ENCODE measurements at places on chromosomes 13 and 19.
A peak's percentile ranks its signal among the peaks of the same experiment; 100 is the strongest.

- DNase-seq, result no peak
Observed at GRCh38 chr19:52990759-52991418, 22.8 kb upstream of the ERVV-1 start.

DNA sequence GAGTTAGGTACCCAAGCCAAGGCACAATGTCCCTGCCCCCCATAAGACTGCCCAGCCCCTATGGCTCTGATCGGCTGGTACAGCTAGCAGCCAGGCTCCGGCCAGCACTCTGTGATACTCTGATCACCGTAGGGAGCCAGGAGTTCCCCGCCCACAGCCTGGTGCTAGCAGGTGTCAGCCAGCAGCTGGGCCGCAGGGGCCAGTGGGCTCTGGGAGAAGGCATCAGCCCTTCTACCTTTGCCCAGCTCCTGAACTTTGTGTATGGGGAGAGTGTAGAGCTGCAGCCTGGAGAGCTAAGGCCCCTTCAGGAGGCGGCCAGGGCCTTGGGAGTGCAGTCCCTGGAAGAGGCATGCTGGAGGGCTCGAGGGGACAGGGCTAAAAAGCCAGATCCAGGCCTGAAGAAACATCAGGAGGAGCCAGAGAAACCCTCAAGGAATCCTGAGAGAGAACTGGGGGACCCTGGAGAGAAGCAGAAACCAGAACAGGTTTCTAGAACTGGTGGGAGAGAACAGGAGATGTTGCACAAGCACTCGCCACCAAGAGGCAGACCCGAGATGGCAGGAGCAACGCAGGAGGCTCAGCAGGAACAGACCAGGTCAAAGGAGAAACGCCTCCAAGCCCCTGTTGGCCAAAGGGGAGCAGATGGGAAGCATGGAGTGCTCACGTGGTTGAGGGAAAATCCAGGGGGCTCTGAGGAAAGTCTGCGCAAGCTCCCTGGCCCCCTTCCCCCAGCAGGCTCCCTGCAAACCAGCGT is 3.0 kb upstream of the KMT2B start:
- DNase-seq, result no peak

- DNase-seq, result no peak
Observed at GRCh38 chr13:69274231-69274630, 833.4 kb upstream of the ATXN8OS start.

GRCh38 chr13:30866677-30867076 is 39.4 kb upstream of the MEDAG start:
- no peak for DNase-seq

DNA sequence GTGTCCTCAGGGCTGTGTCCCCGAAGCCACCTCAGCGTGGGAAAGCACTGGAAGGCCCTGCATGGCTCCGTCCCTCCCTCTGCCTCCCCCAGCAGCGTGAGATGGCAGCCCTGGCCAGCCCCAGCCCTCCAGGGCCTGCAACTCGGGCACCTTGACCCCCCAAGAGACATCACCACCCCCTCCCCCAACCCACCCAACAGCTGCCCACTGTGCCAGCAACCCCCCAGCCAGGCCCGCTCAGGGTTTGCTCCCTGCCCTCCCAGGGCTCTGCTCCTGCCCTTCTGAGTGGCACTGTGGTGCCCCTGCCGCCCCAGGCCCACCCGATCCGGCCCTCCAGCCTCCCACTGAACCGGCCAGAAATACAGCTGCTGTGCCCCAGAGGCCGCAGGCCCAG is 1.5 kb upstream of the ASPDH start:
- no peak for DNase-seq

DNA sequence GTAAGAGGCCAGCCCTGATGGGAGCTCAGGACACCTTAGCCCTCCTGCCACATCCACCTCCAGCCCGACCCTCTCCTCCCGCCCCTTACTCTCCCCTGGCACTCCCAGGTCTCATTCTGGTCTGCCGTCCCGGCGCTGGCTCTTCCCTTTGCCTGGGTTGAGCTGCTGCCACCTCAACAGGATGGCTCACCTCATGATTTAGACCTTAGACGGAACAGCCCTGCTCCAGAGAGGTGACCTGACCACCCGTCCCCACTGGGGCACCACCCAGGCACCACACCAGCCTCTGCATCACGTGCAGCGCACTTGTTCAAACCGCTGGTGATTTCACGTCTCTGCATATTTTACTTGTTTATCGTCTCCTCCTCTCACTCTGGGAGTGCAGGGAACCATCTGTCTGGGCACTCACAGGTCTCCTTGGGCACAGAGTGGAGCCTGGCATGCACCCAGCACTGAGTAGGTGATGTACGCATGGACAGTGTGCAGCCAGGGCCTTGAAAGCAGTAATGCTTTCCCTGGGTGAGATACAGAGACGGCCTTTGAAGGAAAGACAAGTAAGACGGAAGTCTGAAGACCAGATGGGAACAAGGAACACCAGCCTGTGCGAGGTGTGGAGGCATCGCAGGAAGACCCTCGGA is 183.1 kb downstream of the KATNAL1 start:
- no peak for DNase-seq

- peak; percentile 52 for DNase-seq
Observed at GRCh38 chr13:65112531-65112941, 2117.6 kb downstream of the PCDH9 start.

- DNase-seq, result peak; percentile 59
Observed at GRCh38 chr19:31312009-31312676, 37.1 kb downstream of the TSHZ3 start.

DNA sequence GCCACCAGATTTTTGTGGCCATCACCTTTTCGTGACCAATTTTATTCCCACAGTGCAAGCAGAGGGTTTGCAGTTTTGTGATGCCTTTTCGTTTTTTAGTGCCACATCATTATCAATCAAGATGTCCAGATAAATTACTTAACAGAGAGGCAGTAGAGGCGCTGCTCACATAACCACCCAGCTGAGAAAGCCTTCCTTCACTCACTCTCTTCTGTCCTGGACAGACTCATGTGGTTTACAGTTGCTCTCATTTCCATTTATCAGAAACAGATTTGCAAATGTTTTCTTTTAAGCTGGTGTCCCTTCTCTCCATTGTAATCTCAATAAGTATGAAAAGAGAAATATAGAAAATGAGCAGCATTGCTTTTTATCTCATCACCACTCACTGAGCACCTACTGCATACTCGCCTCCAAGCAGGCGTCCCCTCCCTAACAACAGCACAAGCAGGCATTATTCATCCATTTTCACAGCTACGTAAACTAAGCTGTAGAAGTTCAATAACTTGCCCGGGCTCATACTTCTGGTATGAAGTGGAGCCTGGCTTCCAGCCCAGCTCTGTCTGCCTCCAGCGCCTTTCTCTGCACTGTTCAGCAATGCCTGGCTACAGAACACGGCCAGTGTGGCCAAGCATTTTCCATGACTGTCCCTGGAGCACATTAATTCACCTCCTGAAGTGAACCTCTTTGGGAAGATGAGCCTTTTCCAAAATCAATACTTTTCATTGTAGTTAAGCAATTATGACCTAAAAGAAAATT is 34.6 kb upstream of the KATNAL1 start:
- peak; percentile 79 for DNase-seq

- DNase-seq, result no peak
Observed at GRCh38 chr19:51131780-51132680, 7.3 kb downstream of the SIGLEC9 start.

GRCh38 chr13:20566468-20566897 is 474 bp upstream of the IFT88 start:
- peak; percentile 42 for DNase-seq

DNA sequence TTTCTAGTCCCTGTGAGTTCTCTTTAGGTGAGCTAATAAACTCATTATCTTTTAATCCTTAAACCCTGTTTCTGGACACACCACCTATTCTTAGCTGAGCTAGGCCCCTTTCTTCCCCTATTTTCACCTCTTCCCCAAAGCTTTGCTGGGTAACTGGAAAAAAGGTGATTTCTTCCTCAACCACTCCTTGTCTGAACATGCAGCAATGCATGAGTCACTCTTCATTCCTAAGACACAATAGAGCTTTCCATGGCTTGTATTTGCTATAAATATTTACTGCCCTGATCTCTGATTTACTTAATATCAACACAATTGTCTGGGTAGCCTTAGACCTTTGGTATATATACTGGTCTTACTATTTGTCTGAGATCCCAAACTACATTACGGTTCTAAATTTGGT is 370.9 kb downstream of the KLF5 start:
- DNase-seq, result no peak

- DNase-seq, result peak; percentile 20
Observed at GRCh38 chr13:36965767-36966166, 33.4 kb downstream of the ALG5 start.

- no peak for DNase-seq
Observed at GRCh38 chr19:38386971-38387549, 774 bp downstream of the GGN start.

DNA sequence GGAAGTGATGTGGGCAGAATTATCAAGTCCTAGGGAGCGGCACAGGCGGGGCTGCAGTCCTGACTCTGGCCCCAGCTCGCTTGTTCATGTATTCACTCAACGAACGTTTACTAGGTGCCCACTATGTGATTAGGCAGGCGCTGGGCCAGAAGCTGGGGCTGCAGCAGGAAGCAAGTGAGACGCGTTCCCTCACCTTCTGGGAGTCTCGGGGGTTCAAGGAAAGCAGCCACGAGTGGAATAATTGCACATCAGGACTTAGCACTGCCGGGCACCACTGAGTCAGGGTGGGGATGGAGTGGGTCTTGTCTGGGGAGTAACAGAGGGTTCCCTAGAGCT is 2.5 kb upstream of the LMTK3 start:
- DNase-seq, result no peak

GRCh38 chr13:59468396-59468795 is 695.3 kb downstream of the DIAPH3 start:
- DNase-seq, result no peak

- DNase-seq, result no peak
Observed at GRCh38 chr19:19470579-19470978, 44.8 kb downstream of the TSSK6 start.

- DNase-seq, result no peak
Observed at GRCh38 chr13:27125357-27126282, 46.0 kb downstream of the USP12 start.

GRCh38 chr13:104586051-104586746 is 1520.0 kb upstream of the SLC10A2 start:
- no peak for DNase-seq

- DNase-seq, result no peak
Observed at GRCh38 chr13:47226516-47226915, 329.7 kb upstream of the HTR2A start.

DNA sequence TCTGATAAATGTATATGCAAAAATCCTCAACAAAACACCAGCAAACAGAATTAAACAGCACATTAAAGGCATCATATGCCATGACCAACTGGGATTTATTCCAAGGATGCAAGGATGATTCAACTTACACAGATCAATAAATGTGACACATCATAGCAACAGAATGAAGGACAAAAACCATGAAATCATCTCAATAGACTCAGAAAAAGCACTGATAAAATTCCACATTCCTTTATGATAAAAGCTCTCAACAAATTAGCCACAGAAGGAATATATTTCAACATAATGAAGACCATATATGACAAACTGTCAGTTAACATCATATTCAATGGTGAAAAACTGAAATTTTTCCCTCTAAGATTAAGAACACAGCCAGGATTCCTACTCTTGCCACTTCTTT is 691.6 kb downstream of the DIAPH3 start:
- peak; percentile 70 for DNase-seq

DNA sequence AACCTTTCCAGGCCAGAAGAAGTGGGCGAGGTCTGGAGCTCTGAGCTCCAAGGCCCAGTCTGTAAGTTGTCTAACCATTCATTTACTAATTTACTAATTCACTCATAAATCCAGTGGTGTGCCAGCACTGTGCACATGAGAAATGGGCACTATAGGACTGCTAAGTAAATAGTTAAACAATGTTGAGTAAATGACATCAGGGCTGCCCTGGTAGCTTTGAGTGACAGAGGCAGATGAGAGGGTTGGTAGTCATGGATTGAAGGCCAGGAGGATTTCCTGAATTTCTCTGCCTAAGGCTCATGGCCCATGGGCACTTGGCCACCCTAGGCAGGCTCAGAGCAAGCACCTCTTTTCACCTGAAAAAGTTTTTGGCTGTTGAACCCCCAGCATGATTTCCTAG is 216.9 kb upstream of the RXFP2 start:
- DNase-seq, result no peak

DNA sequence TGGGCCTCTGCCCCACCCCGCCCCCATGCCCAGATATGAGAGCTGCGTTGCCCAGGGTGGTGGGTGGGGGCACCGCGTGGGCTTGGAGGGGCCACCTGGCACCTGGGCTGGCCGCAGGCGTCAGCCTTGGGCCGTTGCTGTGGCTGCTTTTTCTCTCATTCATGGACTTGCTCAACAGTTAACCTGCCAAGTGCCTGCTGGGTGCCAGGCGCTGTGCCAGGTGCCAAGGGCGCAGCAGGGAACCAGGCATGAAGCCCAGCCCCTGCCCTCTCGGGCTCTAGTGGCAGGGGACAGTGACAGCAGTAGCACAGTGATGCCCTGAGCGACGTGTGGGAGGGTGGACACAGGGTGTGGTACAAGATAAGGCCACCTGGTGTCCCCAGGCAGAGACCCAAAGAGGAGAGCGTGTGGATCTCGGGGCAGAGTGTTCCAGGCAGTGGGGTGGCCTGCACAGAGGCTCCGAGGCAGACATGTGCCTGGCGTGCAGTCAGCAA is 28.1 kb downstream of the DHX34 start:
- DNase-seq, result no peak

DNA sequence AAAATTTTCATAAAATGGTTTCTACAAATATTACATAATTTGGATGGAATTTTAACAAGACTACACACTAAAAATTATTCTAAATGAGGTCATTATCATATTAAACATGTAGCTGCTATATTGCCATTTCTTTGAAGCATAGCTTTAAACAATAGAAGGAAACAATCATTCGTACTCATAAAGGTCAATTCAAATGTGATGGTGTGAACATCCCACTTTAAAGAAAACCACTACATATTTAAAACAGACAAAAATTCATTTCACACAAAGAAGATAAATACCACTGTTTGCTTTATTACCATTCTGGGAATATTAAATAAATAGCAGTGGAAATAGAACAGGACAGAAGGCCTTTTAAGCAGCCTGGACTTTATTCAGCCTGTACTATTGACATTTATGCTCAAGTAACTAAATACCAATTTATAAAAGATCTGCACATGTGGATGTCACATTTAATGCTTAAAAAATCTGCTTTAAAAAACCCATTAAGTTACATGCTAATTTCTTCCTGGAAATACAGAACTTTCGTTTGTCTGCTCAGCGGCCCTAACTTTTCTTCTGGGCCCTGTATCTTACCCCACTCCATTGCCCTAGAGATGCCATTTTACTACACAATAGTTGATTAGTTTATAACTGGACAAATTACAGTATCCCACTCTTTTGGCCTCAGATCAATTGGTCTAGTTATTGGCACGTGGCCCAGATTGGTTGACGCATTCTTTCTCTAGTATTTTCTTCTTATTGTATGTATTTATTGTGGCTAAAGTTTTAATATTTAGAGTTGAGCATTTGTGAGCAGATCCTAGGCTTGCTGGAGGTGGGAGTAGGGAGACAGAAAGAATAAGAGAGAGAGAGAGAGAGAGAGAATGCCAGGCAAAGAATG is 215.1 kb upstream of the SPRY2 start:
- DNase-seq, result no peak

DNA sequence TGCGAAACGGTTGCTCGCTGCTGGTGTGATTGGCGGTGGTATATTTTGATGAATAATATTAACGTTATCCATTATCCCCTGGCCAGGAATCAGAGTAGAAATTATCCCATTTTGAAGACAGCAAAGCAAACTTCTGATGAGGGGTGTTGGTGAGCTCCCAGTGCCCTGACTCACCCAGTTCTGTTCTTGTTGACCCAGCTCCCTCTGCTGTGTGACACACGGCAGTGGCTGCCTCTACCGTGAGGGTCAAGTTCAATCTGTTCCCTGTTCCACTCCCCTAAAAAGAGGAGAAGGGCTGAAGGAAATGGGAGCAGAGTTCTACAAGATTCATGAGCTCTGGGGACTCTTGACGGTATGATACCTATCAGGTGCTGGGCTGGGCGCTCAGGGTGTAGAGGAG is 2.0 kb downstream of the CAMSAP3 start:
- DNase-seq, result no peak
